ENCODE measurements at places on chromosomes 6 and 20.

DNA sequence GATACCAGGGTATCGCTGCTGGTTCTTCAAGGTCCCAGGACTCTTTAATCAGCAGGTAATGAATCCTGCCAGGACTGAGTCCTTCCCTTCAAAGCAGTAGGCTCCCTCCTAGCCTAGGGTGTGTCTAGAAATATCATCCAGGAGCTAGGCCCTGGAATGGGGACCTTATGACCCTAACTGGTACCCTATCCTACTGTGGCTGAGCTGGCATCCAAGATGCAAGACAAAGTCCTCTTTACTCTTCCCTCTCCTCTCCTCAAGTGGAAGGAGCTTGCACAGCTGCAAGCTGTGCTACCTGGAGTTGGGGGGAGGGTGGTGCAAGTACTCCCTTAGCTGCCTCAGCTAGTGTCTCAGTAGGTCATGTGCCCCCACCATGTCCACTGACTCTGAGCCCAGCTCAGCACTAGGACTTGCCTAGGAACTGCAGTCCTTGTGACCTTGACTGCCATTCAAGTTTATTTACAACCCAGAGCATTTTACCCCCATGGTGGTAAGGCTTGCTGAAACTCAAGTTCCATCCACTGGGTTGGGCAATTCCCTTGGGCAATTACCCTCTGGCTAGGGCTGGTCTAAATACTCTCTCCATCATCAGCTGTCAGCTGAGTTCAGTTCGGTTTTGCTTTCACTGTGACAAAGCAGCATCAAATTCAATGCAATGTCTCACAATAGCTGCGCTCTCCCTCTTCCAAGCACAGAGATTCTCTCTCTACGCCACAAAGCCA is 48.4 kb upstream of the TOP1 start:
- DNase-seq: no peak

DNA sequence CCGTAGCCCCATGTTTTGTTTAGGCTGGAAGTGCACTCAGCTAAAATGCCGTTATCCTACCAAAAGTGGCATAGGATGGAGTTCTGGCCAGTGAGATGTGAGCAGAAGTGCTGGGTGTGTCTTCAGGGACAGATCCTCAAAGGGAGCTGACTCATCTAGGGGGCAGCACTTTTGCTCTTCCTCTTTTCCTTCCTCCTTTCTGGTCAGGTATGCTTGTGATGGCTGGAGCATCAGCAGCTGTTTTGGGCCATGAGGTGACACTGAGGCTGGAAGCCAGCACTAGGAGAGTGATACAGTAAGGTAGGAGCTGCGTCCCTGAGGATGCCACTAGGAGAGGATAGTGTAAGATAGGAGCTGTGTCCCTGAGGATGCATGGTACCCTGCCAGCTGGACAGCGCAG is 4.6 kb upstream of the OSBPL2 start:
- DNase-seq: no peak

DNA sequence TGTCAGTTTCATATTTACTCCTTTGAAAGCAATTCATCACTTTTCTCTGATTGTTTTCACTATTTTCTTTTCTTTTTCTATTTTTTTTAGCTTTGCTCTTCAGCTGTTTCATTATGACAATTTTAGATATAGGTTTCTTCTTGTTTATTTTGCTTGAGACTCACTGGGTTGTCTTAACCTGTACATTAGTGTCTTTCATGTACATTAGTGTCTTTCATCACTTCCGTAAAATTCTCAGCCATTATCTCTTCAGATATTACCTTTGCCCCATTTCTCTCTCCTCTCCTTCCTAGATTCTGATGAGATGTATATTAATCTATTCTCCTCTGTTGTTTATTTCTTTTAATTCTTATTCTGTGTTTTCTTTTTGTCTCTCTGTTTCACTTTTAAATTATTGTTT is 14.5 kb upstream of the TBPL1 start:
- no peak for DNase-seq

DNA sequence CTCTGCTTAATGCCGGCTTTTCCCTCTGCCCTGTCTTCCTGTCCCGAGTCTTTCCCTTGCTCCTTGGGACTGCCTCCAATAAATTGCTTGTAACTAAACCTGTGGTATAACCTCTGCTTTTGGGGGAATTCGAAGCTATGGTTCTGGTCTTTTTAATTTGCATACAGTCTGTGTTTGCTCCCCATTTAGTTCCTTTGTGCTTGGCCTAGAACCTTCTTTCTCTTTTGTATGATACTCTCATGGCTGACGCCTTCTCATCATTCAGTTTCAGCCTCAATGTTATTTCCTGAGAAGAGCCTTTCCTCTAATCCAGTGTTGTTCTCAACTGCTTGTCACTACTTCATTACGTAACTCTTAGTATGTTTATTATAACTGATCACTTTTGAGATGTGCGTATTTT is 248.0 kb downstream of the PHF3 start:
- no peak for DNase-seq

GRCh38 chr6:53413326-53413725 is 64.6 kb upstream of the ELOVL5 start:
- DNase-seq: no peak

- no peak for DNase-seq
Observed at GRCh38 chr6:54861905-54862616, 15.5 kb downstream of the FAM83B start.

DNA sequence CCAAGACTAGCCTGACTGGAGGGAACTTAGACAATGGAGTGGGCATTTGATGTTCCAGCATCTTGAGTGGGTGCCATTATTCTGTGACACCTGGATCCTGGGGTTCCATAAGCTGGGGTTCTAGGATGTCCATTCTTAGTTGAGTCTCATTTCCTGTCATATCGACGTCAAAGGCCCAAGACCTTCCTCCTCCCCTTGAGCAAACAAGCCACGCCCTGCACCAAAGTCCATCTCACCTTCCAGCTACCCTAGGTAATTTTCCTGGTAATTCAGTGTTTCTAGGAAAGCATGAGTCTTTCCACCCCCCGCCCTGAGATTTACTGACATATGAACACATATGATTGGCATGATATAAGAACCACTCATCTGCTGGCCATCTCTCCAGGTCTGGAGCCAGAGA is at the start of gene TRIM40:
TSS of gene TRIM40 (plus strand) at position 384 of the 400 bp plus-strand sequence. CDS start 897 bp downstream, outside the sequence.
- DNase-seq: no peak

GRCh38 chr6:128053109-128053508 is 152.3 kb upstream of the THEMIS start:
- DNase-seq: no peak

GRCh38 chr6:33854572-33855030 is 50.8 kb upstream of the MLN start:
- peak; percentile 35 for DNase-seq

DNA sequence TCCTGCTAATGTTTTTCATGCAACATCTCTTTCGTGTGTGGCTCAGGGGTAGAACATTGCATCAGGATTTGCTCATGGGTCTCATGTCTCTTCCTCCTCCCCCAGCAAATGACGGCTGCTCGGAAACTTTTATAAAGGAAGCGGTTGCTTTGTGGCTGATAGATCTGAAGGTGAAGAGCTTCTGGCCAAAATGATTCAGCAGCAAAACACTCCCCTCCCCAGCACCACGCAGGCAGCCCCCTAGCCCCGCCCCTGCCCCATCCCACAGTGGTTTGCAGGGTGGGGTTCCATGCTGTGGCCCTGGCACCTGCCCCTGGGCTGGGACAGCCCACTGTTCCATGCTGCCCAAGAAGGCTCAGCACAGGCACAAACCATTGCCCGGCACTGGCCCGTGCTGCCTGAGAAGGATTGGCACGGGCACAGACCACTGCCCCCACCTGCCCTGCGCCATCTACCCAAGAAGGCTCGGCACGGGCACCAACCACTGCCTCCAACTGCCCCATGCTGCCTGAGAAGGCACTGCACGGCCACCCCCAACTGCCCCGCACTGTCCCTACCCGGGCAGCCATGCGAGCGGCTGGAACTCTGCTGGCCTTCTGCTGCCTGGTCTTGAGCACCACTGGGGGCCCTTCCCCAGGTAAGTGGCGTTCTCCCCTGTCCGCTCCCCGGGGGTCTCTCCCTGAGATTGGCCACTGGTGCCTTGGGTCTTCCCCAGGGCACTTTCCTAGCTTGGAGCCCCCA is at the start of gene CST7:
TSS of gene CST7 (plus strand) at position 331 of the 741 bp plus-strand sequence. CDS start at position 568, 237 bp downstream.
- no peak for DNase-seq

DNA sequence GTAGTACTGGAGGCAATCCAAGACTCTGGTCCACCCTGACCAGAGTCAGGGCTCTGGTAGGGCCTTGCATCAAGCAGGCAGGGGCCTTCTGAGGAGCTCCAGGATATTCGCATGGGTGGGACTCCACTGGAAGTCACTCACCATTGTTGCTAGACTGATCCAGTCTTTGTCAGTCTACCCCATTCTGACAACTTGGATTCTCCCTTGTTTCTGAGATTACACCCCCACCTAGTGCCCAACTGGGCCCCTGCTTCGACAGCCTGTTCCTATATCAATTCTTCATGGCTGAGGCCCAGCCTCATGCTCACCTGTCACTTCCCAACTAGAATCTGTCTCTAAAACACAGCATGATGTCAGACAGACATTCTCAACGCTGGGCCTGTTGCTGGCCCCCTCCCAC is 5.2 kb downstream of the SLC35D3 start:
- peak; percentile 9 for DNase-seq

DNA sequence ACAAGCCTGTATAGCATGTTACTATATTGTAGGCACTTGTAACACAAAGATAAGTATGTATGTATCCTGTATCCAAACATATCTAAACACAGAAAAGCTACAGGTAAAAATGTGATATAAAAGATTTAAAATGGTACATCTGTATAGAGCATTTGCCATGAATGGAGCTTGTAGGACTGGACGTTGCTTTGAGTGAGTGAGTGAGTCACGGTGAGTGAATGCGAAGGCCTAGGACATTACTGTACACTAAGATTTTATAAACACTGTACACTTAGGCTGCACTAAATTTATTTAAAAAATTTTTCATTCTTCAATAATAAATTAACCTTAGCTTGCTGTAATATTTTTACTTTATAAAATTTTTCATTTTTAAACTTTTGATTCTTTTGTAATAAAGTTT is 136.9 kb downstream of the NKAIN2 start:
- no peak for DNase-seq
